ENCODE measurements at places on chromosomes 4 and X.

- no peak for DNase-seq
Observed at GRCh38 chr4:8648816-8649630, 56.5 kb downstream of the CPZ start.

- no peak for DNase-seq
Observed at GRCh38 chr4:15695240-15695699, 7.6 kb upstream of the BST1 start.

DNA sequence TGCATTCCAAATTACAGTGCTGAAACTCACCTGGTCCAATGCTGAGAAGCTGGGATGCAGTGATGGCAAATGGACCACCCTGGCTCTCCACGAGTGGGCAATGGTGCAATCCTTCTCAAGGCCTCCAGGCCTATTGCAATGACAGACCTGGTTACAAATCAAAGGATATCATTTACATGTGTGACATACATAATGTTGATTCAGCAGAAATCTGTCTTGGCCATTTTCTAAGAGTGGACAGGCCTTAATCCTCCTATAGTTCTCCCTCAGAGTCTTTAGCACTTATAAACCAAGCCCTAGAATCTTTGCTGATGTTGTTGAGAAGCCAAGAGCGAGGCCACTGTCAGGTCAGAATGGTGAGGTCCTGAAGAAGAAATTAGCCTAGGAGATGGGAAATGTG is 17.1 kb downstream of the LRAT start:
- no peak for DNase-seq

GRCh38 chrX:16979226-16979625 is 32.8 kb downstream of the REPS2 start:
- no peak for DNase-seq

DNA sequence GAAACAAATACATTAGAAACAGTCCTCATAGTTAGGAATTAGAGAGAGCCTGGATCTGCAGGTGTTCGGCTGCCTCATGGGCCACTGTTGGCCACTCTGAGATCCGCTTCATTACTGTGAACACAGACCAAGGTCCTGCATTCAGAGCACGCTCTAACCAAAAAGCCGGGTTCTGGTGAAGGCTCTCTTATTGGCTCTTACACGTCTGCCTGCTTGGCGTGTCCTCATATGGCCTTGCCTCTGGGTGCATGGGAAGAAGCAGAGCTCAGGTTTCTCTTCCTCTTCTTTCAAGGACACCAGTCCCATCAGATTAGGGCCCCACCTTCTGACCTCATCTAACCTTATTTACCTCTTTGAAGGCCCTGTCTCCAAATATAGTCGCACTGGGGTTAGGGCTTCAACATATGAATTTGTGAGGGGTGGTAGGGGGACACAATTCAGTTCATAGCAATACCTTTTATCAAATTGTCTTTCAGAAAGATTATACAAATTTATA is 37.1 kb upstream of the ELF2 start:
- no peak for DNase-seq

GRCh38 chrX:68433155-68433980 is at the start of gene OPHN1:
TSS of gene OPHN1 (minus strand) at chrX:68433495. CDS start at chrX:68433020, 475 bp downstream.
- DNase-seq: no peak

DNA sequence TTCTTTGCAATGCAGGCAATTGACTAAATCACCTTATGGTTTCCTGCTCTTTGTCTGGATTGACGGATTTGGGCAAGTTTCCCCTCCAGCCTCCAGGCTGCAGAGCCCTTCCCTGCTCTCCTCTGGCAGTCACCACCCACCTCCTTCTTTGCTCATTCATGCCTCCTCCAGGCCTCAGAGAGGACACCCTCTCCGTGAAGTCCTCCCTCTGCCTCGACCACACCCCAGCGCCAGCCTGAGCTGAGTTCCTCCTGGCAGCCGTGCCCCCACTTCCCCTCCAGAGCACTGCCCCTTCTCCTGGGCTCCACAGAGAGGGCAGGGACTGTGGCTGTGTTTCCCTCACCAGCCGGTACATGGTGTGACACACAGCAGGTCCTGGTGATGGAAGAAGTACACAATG is 53.7 kb downstream of the DCTD start:
- DNase-seq: peak; percentile 10

- DNase-seq: no peak
Observed at GRCh38 chr4:2924765-2925301, 38.4 kb downstream of the NOP14 start.

DNA sequence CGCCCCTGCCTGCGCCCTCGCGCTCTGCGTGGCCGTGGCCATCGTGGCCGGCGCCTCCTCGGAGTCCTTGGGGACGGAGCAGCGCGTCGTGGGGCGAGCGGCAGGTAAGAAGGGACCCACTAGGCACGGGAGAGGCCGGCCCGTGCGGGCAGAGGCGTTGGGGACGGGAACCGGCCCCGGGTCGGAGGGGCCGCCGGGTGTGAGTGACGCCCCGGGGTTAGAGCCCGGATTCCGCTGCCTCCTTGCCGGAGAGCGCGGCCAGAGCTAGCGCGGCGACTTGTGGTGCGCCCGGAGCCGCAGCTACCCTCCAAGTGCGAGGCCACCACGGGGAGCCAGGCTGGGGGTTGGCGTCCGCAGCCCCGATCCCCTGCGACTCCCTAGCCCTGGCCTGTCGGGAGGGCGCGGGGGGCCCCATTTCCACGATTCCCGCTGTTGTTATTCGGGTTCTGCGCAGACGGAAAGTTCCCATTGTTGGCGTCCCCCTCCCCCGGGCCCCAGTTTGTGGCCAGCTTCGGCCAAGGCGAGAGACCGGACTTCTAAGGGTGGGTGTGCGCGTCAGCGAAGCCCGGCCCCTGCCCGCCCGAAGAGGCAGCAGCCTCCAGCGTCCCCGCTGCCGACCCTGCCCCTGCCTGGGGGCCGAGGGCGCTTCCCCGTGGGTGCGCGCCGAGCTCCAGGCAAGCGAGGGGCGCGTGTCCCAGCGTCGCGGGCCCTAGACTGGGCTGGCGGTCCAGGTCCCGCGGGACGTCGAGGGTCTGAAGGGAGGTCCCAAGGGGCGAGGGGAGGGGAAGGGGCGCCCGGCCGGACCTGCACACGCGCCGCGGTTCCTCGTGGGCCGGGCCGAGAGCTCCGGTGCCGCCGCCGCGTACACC is 1.1 kb downstream of the FGFR3 start:
- no peak for DNase-seq

- no peak for DNase-seq
Observed at GRCh38 chr4:152106113-152106763, 345.4 kb upstream of the GATB start.

DNA sequence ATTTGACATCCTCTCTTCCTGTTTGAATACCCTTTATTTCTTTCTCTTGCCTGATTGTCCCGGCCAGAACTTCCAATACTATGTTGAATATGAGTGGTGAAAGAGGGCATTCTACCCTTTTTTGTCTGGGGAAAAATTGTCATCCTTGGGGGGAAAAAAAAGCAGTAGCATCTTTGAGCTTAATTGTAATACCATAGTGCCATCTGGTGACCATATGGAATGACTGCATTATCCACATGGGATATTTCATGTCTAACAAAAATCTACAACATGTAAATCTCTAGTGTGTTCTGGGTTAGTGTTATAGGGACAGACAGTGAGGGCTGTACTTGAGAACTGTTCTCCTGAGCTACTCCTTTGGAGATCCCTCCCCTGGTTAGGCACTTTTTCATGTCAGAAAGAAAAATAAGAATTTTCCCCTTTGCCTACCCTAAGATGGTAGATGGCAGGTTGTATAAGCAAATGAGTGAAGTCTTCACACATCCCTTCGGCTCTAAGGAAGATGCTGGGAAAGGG is 26.0 kb downstream of the CAPN6 start:
- peak; percentile 9 for DNase-seq

DNA sequence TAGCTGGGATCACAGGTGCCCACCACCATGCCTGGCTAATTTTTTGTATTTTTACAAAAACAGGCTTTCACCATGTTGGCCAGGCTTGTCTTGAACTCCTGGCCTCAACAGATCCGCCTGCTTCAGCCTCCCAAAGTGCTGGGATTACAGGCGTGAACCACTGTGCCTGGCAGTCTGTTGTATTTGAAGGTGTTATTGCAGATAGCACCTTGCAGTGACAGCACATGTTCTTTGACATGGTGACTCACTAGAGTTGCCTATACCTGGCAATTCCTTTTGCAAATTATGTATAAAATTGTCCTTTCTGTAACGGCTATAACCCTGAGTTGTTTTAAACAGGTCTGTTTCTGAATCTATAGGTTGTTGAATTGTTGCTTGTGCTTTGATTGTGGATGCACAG is 7.9 kb downstream of the OGT start:
- no peak for DNase-seq

DNA sequence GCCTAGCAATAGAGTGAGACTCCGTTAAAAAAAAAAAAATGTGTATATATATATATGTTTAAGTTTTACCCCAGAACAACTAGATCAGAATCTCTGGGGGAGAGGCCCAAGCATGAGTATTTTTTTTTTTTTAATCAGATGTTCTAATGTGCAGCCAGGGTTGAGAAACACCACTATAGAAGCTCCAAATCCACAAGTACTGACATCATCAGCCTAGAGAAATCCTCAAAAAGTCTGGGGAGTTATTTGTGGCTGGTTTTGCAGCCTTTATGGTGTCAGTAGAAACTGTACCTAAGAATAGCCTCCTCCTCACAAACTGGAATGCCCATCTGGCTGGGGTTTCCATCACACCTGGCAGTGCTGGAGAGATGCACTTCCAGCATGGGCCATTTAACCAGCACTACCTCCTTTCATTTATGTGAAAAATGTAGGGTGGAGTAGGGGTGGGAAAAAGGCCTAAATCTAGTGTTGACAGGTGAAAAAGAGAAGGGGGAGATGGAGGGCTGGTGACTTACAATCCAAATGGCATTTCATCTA is 93.5 kb downstream of the CBLL2 start:
- DNase-seq: no peak

DNA sequence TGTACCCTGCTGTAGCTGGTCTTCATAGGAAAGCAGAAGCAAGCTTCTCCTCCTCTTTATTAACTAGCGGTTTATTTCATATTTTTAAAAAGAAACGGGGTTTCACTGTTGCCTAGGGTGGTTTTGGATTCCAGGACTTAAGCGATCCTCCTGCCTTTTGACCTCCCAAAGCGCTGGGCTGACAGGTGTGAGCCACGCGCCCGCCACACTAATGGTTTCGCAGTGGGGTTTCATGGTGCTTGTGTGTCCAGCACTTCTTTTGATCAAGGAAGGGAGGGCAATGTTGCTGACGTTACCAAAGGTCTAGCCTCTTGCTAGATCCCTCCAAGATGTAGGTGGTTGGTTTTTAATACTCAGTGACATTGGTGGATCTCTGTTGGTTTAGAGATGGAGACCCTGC is 1.4 kb downstream of the MAEA start:
- DNase-seq: no peak

GRCh38 chr4:54103190-54103574 is 3.2 kb downstream of the GSX2 start:
- DNase-seq: no peak

DNA sequence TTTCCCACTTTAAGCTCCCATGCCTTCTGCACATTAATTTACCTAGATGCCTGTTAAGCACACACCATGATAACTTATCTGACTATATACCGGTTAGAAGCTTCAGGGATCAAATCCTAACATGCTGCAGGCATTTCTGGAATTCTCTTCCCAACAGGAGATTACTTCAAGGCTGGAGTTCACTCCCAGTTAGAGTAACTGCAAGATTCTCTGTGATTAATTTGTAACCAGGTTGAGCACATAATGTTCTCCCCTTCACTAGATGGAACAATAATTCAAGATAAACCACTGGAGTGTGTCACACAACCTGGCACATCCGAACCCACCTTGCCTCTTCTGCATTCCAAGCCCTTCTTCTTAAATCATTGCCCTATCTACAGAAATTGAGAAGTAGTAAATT is 11.8 kb upstream of the UGT2A3 start:
- DNase-seq: no peak

DNA sequence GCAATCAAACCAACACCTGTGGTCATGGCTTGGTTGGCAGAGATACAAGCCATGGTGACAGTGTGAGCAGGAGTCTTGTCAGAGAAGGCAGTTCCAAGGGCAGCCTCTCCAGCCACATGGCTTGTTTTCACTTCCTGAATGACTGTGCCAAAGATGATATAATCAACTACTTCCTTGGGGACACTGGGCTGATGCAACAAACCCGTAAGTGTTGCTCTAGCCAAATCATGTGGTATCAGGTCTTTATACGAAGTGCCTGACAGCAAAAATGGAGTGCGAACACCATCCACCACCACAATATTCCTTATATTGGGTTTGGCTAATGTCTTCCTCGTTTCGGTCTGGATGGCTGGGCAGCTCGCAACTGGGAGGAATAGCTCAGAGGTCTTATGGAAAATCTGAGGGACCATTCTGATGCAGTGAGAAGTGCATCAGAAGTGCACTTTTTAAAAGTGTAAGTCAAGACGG is 922.0 kb downstream of the NLGN4X start:
- DNase-seq: no peak

- DNase-seq: no peak
Observed at GRCh38 chrX:16711893-16712547, 449 bp downstream of the CTPS2 start.

DNA sequence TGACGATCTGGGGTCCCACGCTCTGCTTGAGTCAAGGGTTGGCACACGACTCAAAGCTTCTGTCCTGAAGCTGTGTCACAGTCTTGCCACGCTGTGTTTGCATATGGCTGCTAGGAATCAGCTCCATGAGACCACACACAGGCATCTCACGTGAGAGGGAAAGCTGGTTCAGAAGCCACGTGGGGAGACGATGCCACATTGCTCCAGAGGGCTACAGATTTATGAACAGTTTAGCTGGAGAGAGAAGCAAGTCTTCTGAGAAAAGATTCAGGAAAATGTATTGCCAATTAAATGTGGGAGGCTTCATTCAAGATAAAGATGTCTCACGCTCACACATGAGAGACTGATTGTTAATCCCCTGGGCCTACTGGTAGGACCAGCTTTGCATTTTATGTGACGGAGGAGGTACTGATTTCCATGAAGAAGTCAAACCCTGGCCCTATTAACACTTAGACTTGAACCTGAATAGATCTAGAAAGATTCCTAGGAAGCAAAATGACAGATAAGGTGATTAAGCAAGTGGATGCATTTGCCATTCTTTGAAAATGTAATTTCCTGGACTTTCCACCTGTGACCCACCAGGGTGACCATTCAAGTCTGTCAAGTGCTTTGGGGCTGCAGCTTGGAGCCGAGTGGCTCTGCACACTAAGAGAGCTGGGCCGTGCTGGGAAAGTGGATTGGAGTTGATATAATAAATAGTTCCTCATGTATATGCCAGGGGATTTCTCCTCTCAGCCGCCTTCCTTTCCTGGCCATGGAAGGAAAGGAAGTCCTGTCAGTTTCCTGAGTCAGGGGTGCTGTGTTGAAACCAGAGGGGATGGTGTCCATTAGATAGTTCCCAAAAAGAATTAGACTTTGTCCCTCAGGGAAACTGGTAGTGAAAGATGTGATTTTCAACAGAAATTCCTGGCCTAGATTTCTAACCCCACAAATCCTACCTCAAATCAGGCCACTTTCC is 29.0 kb downstream of the ENPP6 start:
- no peak for DNase-seq

GRCh38 chrX:47202877-47203276 is 9.2 kb downstream of the UBA1 start:
- DNase-seq: no peak

DNA sequence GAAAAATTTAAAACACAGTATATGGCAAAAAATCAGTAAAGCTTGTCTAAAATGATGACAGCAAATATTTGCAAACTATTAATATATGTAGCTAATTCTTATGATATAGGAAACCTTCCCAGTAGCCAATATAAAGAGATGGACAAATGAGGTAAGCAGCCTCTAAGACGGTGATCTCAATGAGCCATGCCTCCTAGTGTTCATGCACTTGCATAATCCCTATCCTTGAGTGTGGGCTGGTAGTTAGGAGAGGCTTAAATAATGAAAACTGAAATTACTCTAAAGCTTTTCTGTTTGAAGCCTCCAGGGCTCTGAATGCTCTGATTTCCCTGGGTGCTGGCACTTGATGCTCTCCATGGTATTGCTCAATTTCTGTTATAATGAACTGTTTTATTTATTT is 24.6 kb upstream of the ARMCX4 start:
- no peak for DNase-seq
